ENCODE measurements at places on chromosomes 7 and 10. TPM values are rescaled to one million over a fixed set of nuclear protein-coding genes. Genes with fewer than 3 reads are reported as not detected.

DNA sequence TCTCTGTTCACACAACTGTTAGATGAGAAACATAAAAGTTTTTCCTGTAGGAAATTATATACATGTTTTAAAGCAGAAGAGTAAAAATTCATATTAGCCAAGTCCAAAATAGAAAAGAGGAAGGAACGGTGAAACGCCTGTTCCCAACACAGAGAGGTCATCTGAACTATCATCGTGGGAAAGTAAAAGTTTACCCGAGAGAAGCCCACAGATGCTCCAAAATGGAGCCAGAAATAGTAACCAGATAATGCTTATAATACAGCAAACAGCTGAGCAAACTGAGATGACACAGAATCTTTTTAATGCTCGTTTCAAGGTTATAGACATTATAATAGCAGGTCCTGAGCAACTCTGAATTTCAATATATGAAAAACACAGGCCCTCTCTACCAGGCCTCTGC, 24.5 kb downstream of the FRMD4A start:
- H3K27me3 ChIP-seq: peaks cover 8% of the 10 kb centered on the region
- DNase-seq: no peak
- no peaks in the 10 kb centered on the region for H3K36me3 ChIP-seq
- H3K4me3 ChIP-seq: no peak overlapping the region
- H3K27ac ChIP-seq: no peak overlapping the region

- no peak overlapping the region for H3K4me3 ChIP-seq
- H3K36me3 ChIP-seq: no peaks in the 10 kb centered on the region
- H3K27me3 ChIP-seq: no peaks in the 10 kb centered on the region
Measured at GRCh38 chr7:117385363-117386109, 41.8 kb downstream of the ASZ1 start.

The NUTM2E gene
- total RNA-seq: 0.11 TPM

DNA sequence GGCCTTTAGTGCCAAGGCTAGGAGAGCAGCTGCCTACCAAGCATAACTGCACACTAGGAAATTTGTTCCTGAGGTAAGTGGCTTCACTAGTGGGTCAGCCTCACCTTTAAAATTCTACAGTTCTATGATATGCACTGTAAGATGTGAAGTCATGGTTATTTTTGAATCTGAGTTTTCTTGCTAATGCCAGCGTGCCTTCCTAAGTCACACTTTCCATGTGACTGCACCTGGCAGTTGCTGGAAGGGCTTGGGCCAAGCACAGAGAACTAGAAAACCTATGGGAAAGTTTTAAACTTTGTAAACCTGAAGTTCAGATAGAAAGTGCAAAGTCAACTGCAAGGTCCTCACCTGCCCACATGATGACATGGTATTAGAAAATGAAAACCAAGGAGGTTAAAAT, 42.5 kb downstream of the STEAP1B start:
- H3K4me1 ChIP-seq: no peaks in the 10 kb centered on the region
- DNase-seq: no peak
- H3K27me3 ChIP-seq: peaks cover 30% of the 10 kb centered on the region
- no peak overlapping the region for H3K27ac ChIP-seq

GRCh38 chr7:3068530-3068929, 24.9 kb upstream of the CARD11 start:
- H3K4me1 ChIP-seq: peaks cover 78% of the 10 kb centered on the region
- H3K36me3 ChIP-seq: peaks cover 35% of the 10 kb centered on the region
- DNase-seq: peak; percentile 46
- H3K27ac ChIP-seq: peak overlapping the region; percentile 89
- no peaks in the 10 kb centered on the region for H3K27me3 ChIP-seq
- H3K4me3 ChIP-seq: peak overlapping the region; percentile 35

The TRIL gene
- not detected for total RNA-seq

- peaks cover 83% of the 10 kb centered on the region for H3K36me3 ChIP-seq
- peak; percentile 50 for DNase-seq
- H3K4me1 ChIP-seq: peaks cover 76% of the 10 kb centered on the region
Measured at GRCh38 chr7:150685219-150686029, at the start of gene GIMAP2. TSS of gene GIMAP2 (plus strand) at chr7:150685706. CDS start at chr7:150687060, 1,354 bp downstream.

DNA sequence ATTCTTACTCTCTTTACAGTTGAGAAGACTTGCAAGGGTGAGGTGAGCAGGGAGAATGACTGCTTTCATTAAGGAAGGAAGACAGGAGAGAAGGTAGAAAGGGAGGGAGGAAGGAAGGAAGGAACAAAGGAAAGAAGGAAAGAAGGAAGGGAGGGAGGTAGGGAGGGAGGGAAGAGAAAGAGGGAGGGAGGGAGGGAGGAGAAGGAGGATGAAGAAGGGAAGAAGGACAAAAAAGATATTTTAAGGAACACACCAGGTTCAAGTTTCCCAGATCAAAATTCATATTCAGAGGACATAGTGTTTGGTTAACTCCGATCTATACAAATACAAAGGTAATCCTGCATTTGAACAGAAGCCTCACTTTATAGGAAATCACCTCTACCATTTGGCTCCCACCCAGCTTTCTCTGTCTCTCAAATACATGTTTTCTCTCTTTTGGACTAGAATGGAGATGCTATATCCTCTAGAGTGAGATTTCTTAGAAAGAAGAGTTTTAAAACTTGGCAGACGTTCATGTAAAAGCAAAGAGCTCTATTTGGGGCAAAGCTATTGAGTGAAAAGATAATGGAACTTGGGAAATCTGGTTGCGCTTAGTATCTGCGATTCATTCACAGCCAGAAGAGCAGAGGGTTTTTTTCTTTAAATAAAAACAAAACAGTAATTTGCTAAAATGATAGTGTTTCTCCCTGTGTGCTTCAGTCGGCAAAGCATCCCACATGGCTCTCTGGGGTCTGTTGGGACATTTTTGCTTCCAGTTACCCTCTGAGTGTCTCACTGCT, 261.9 kb upstream of the LYZL1 start:
- no peak overlapping the region for H3K27ac ChIP-seq
- no peaks in the 10 kb centered on the region for H3K36me3 ChIP-seq
- no peaks in the 10 kb centered on the region for H3K27me3 ChIP-seq
- no peaks in the 10 kb centered on the region for H3K4me1 ChIP-seq
- H3K4me3 ChIP-seq: no peak overlapping the region
- DNase-seq: no peak

DNA sequence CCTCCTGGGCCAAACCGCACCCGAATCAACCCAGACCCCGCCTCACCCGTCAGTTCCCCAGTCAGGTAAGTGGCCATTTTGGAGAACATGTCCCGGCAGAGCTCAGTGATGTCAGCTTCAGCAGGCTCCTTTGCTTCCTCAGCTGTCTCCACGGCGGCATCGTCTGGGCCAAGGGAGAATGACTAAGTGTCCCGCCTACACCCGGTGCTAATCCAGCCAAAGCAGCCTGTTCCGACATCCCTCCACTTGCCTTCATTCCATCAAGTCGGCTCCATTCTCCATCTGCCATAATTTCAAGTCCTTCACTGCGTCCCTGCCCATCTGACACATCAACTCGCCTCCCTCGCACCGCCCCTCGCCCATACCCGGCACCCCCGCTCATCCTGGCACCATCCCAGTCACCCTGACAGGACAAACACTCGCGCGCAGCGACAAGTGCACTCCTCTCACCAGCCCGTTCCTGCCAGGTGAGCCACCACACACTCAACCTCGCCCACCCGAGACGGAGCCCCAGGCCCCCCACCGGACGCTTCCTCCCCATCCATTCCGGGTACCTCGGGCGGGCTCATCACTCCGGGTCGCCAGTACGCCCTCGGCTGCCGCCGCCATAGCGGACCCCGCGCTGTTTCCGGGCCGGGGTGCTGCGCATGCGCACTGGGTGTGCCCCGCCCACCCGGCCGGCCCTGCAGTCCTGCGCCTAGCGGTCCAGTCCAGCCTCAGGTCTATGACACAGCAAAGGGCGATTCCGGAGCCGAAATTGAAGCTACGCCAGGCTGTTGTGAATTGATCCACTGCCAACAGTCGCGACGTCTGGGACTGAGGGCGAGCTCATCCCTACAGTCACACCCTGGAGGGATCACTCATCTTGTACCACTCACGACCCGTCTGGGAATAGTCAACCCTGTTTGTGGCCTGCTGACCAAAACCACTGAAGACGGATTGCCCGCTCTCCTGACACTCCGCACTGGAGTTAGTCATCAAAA, at the start of gene BLOC1S2:
Gene BLOC1S2 (minus strand): TSS at position 630 of the 983 bp plus-strand sequence. CDS start 21 bp downstream, at position 609.
- H3K27ac ChIP-seq: peak within 1 kb of the TSS; percentile 99
- peak; percentile 85 for DNase-seq
- peaks cover 28% of the 10 kb centered on the region for H3K4me1 ChIP-seq
- peak within 1 kb of the TSS; percentile 98 for H3K4me3 ChIP-seq
- H3K36me3 ChIP-seq: peaks cover 19% of the 10 kb centered on the region
- H3K27me3 ChIP-seq: no peaks in the 10 kb centered on the region

- no peaks in the 10 kb centered on the region for H3K36me3 ChIP-seq
- H3K4me3 ChIP-seq: no peak overlapping the region
- no peak overlapping the region for H3K27ac ChIP-seq
- peaks cover 53% of the 10 kb centered on the region for H3K27me3 ChIP-seq
- DNase-seq: no peak
Measured at GRCh38 chr7:121331574-121331973, 2.8 kb downstream of the WNT16 start.

The AKR1C2 gene
- not detected for total RNA-seq

DNA sequence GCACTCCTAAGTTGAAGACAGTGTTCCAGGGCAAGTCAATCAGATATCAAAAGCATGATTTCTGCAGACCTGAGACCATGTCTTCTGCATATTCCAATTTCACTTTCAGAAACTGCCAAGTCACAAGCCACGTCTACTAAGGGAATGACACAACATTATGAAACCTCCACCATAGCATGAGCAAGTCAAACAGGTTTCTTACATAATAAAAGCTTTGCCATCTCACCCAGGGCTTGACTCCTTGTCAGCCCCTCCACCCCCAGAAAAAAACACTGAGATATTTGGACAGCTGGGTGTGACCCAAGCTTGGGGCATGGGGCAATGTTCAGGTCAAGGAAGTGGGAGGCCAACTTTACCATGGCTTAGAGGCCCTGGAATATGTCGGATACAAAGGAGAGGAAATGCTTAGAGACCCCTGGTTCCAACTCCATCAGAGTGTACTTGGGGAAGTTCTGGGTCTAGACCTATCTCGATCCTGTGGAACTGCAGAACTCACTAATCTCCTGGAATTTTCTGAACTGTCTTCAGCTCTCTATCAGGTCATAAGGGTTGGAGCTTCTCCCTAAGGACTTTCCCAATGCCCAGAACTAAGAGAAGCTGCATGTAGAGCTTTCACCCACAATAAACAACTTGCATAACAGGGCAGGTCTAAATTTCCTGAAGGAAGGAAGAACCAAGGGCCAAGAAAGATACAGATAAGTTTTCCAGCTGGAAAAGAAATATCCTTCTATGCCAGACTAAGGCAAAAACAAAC, 80.6 kb upstream of the NAMPT start:
- H3K27ac ChIP-seq: no peak overlapping the region
- DNase-seq: no peak
- peaks cover 20% of the 10 kb centered on the region for H3K27me3 ChIP-seq
- H3K4me3 ChIP-seq: no peak overlapping the region
- peaks cover 5% of the 10 kb centered on the region for H3K4me1 ChIP-seq
- H3K36me3 ChIP-seq: peaks cover 5% of the 10 kb centered on the region

GRCh38 chr10:6607778-6608177, 27.7 kb upstream of the PRKCQ start:
- H3K27me3 ChIP-seq: no peaks in the 10 kb centered on the region

The LMOD2 gene
- total RNA-seq: not detected

The HACD1 gene
- 0.40 TPM for total RNA-seq

The AKR1D1 gene
- not detected for total RNA-seq

The ZNF365 gene
- total RNA-seq: not detected

DNA sequence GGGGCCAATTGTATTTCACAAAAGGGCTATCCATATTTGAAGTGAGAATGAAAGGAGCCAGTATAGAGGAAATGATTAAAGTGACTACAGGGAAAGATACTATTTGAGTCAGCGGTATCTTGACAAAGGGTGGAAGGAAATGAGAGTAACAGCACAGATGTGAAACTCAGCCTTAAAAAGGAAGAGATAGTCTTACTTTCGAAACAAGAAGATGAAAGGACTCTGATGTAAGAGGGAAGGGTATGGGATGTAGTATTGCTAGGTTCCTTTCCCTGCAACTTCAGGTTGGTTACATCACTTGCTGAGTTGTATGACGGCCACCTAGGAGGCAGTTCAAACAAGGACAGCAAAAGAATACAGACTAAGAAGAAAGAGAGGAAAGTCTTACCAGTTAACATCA, 13.7 kb downstream of the CISD1 start:
- peak overlapping the region; percentile 53 for H3K4me3 ChIP-seq
- peak overlapping the region; percentile 84 for H3K27ac ChIP-seq
- H3K36me3 ChIP-seq: peaks cover 40% of the 10 kb centered on the region
- DNase-seq: peak; percentile 37
- H3K4me1 ChIP-seq: peaks cover 32% of the 10 kb centered on the region
- no peaks in the 10 kb centered on the region for H3K27me3 ChIP-seq

- H3K4me1 ChIP-seq: peaks cover 29% of the 10 kb centered on the region
- H3K27ac ChIP-seq: no peak overlapping the region
- peaks cover 50% of the 10 kb centered on the region for H3K27me3 ChIP-seq
- H3K4me3 ChIP-seq: no peak overlapping the region
- DNase-seq: no peak
Measured at GRCh38 chr7:118285358-118285757, 60.9 kb downstream of the ANKRD7 start.

DNA sequence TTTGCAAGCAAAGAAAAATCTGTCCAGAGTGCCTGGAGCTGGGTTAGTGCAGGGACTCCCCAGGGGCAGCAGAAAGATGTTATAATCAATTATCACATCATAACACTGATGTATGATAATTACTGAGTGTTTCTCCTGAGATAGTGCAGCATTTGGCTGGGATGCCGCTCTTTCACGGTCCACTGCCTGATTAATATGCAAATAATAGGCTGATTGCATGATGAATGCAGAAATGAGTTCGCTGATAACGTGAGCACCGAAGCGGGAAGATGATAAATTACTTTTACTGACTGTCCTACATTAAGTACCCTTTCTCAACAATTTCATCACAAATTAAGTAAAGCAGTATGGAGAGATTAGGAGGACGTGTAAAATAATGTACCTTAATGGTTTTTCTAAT, 71.4 kb upstream of the SH2B2 start:
- H3K27ac ChIP-seq: no peak overlapping the region
- no peaks in the 10 kb centered on the region for H3K4me1 ChIP-seq
- H3K27me3 ChIP-seq: no peaks in the 10 kb centered on the region
- no peak for DNase-seq

The NRAP gene
- not detected for total RNA-seq

- no peaks in the 10 kb centered on the region for H3K27me3 ChIP-seq
- no peak for DNase-seq
- H3K27ac ChIP-seq: no peak overlapping the region
Measured at GRCh38 chr7:85065888-85066485, 120.9 kb downstream of the SEMA3D start.

GRCh38 chr7:3438352-3438751, 137.3 kb downstream of the SDK1 start:
- H3K4me3 ChIP-seq: no peak overlapping the region
- no peaks in the 10 kb centered on the region for H3K4me1 ChIP-seq
- H3K27ac ChIP-seq: no peak overlapping the region
- H3K36me3 ChIP-seq: no peaks in the 10 kb centered on the region
- DNase-seq: no peak

DNA sequence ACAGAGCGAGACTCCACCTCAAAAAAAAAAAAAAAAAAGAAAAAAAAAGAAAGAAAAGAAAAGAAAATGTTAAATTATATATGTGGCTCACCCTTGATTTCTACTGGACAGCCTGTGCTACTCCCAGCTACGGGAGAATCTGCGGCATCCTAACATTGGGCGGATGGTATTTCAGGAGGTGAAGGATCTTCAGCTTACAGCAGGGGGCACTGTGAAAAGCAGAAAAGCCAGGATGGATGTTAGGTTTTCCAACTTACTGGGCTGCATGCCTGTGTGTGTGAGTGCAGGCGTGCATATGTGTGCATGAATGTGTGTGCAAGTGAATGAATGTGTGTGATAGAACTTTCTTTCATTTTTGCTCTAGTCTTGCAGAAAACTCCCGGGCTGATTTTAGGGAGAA, 1066.5 kb downstream of the TYW1 start:
- no peaks in the 10 kb centered on the region for H3K36me3 ChIP-seq
- no peak overlapping the region for H3K4me3 ChIP-seq
- no peak overlapping the region for H3K27ac ChIP-seq
- H3K4me1 ChIP-seq: no peaks in the 10 kb centered on the region
- DNase-seq: no peak
